Activated CD4-positive, CD25-positive, alpha-beta regulatory T cell (primary cell): ENCODE measurements at places on chromosomes 11 and 22.

DNA sequence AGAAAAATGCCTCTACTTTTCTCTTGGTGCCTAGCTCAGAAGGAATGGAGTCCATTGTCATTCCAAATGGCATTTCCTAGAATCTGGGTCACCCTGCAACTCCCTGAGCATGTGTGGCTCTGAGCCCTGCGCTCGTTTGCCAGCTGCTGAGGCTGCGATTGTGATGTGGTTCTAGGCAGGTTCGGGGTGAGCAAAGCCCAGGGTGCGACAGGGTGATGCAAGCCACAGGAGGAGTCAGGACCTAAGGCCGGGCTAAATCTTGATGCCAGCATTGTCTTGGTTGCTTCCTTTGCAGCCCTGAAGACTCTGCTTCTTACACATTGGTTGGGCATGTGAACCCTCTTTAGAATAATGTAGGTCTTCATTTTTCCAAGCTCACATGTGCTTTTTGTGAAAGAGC is 131.0 kb downstream of the MORC2 start:
- no peak for DNase-seq

DNA sequence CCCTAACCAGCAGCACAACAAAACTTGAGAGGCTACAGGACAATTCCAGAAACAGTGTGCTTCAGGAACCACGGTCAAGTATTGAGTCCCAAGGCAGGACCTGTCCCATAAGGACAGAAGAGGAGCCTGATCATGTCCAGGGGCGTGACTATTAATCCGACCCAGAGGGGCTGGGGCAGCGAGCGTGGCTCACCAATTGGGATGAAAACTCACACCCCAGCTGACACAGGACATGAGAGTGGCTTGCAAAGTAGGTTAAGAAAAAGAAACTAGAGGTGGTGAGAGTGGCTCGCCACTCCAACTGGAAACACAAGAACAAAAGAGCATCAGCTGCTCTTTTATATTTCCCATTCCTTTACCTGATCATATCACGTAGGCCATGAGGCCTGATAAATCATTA is 16.0 kb upstream of the FEZ1 start:
- DNase-seq, result no peak

DNA sequence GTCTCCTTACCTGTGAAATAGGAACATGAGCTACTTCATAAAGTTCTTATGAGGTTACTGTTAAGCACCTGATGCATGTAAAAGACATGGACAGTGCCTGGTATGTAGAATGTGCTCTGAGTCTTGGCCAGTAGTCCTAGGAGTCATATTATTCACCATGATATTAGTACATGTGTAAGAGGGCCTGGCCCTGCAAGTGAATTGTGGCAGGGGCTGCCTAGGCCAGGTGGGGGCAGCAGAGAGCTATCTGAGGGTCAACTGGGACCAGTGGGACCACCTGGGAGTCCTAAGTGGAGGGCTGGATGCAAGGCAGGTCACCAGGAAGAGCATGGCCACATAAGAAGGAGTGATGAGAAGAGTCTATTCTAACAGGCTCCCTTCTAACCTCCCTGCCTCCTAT is 529.5 kb downstream of the SOX6 start:
- no peak for DNase-seq

DNA sequence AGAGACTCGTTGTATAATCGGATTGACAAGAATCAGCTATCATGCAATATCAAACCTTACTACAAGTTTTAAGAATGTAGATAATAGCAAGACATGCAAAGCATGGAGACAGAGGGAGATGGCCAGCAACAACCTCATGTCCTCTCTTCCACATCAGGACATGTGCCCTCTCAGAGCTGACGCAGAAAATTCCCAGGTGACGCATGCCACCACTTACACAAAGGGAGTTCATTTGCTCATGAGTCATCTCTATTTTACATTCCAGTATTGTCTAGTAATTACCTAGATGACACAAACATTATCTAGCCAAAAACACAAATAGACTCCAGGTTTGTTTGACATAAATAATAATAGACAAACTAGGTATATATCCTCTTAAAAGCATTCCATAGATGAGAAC is 38.1 kb upstream of the OPCML start:
- no peak for DNase-seq

DNA sequence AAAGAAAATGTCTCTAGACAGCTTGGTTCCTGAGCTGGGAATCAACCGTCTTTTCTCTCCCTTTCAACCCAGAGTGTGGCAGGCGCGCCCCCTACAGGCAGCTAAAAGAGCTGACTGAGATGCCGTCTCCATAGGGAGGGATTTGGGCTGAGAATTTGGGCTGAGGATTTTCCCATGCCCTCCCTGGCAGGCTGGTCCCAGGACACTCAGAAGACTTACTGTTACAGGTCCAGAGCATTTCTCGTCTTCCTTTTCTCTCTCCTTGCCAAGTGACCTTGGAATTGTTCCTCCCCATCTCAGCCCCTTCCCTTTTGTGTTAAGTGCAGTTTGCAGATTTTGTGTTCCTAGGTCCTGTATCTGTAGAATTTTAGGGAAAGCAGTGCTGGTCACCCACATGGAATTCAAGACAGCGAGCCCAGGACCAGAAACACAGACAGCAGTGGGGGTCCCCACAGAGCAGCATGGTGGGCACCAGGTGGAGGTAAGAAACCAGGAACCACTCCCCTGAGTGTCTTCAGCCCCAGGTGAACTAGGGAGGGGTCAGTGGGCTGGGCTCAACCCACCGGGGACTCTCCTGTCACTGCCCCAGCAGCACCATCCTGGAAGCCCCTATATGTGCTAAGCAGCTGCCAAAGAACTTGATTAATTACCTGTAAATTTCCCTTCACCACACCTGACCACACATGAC is 9.9 kb upstream of the IGLL5 start:
- peak; percentile 53 for DNase-seq

DNA sequence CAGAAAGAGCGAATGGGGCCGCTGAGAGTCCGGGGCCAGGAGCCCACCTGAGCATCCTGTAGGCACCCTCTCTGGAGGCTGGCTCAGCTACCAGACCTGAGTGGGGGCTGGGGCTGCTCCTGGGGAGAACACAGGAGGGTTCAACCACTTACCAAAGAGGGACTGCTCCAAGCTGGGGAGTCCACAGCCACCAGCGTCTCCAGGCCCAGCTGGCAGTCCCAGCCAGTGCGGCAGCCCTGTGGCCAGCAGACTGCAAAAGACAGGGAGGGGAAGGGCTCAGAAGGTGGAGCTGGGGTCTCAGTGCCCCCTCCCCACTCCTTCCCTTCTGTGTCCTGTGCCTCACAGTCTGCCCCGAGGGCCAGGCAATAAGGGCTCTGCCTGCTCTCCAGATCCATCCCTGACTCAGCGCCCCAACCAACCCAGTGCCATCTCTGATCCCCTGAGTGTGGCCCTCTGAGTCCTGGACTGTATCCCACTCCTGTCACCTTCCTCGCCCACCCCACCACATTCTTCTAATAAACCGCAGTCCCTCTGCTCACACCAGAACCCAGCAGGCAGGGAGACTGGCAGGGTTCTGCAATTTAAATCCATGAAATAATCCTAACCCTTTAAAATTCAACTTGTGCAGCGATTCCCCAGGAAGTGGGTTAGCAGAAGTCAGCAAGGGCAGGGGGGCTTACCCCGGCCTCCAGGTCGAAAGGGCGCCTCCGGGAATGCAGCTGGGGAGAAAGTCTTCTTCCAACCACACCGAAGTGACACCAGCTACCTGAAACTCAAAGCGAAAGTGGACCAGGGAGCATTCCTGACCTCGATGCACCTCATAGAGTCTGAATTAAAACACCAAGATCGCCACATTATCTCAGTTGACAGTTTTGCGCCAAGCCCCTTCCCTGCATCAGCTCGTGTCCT is 13.3 kb downstream of the CHST1 start:
- DNase-seq, result no peak

DNA sequence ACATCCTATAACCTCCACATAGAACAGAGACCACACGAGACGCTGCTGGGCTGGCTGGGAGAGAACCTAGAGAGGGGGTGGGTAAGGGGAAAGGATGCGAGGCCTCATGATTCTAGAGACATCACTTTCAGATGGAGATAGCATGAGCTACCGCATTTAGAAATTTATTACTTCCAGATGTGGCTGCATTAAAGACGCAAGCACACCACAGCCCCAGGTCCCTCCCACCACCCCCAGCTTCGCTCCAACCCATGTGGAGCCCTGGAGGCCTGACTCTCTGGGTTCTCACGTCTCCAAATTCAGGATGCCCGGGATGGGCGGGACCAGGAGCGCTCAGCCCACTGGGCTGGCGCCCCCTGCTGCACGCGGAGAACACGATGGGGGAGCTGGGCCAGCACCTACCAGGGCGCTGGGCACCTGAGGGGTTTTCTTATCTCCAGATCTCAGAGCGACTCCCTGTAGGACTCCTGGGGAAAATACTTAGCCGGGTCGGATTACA is 13.6 kb downstream of the MRPL21 start:
- no peak for DNase-seq

- DNase-seq, result no peak
These were observed 917 bp downstream of the RPS6KA4 start for GRCh38 chr11:64359712-64360445.

DNA sequence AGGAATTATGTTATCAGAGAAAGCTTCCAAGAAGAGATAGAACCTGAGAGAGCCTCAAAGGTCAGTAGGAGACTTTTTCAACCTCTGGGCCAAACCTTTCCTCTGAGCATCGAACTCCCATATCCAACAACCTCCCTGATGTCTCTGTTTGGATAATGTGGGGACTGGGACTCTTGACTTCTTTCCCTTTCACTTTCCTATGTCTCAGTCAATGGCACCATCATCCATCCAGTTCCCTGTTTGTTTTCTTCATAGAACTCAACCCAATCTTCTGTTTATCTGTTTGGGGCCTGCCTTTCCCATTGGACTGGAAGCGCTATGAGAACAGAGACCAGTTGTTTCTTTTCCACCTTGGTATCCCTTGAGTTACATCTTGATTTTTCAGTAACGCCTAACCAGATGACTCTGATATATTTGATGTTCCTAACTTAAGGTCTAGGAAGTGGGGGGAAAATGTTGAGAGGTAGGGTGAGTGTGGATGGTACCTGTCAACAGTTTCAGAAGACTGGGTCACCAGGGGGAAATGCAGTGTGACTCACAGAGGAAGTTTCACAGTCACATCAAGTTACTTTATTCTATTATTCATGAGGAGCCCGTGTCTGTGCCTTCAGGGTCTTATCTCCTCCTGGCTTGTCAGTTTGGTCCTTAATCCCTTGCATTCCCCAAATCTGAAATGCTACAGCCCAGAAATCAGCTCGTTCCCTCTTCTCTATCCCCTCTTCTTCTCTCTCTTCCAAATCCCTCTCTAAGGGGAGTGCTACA is 4.5 kb upstream of the KCNE3 start:
- no peak for DNase-seq

DNA sequence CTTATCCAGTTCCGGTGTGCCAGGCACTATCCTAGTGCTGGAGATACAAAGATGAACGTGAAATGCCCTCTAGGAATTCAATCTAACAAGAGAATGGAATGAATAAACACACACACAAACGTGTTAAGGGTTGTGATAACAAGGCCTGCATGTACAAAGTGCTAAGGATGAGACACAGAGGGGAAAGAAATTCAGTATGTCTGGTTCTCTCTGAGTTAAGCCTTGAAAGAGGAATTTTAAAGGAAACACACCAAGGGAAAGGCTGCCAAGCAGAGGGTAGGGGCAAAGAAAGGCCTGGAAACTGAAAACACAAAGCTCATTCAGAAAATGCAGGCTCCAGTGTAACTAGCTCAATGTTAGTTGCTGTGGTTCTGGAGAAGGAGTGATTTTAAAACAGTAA is 4.2 kb downstream of the CHKA start:
- DNase-seq, result no peak

DNA sequence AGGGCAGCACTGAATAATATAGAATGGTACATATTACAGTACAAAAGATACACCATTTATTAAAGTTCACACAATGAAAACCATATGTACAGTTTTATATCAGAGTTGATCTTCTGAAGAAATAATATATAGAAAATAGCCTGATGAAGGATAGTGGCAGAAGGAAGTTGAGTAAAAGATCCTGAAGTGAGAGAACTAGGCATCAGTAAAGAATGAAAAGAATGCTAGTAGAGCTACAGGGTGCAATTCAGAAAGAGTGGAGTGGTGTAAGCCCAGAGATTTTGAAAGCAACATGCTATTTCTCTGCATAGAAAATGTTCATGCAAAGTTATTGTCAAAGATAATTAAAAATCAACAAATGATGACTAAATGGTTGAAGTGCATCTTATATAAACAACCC is 1552.7 kb upstream of the TENM4 start:
- DNase-seq, result no peak

- no peak for DNase-seq
These were observed 458.8 kb downstream of the BUD13 start for GRCh38 chr11:116314006-116314405.

GRCh38 chr11:68314203-68315170 is 2.1 kb downstream of the LRP5 start:
- no peak for DNase-seq

- peak; percentile 28 for DNase-seq
These were observed 3.9 kb downstream of the RHOG start for GRCh38 chr11:3836903-3837302.

- no peak for DNase-seq
These were observed 26.4 kb downstream of the VPS37C start for GRCh38 chr11:61134801-61135257.

GRCh38 chr11:120079750-120080610 is 57.9 kb downstream of the TRIM29 start:
- no peak for DNase-seq

GRCh38 chr22:21643533-21644357 is 1.6 kb downstream of the SDF2L1 start:
- no peak for DNase-seq

DNA sequence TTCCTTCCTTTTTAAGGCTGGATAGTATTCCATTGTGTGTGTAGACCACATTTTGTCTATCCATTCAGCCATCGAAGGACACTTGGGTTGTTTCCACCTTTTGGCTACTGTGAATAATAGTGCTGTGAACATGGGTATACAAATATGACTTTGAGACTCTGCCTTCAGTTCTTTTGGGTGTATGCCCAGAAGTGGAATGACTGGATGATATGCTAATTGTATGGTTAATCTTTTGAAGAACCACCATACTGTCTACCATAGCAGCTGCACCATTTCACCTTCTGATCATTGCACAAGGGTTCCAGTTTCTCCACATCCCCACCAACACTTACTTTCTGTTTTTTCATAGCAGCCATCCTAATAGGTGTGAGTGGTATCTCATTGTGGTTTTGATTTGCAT is 30.3 kb downstream of the SGSM1 start:
- DNase-seq, result no peak

- DNase-seq, result no peak
These were observed 16.3 kb upstream of the TMEM191C start for GRCh38 chr22:21450858-21451353.

- DNase-seq, result no peak
These were observed 76.1 kb upstream of the LIN7C start for GRCh38 chr11:27582621-27583020.

DNA sequence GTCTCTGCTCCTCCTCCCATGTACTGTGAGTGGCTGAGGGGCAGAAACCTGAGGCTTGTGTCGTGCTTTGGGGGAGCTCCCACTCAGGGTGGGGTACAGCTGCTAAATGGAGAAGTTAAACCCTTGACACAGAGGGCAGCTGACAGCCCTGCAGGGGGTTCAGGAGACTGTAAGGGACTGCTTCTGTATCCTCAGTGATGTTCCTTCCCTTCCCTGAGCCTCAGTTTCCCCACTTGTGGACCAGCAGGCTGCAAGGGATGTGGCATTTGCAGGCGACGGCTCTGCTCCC is 15.6 kb downstream of the SYNGR1 start:
- DNase-seq, result no peak
